ENCODE measurements at places on chromosomes 3 and 15.

DNA sequence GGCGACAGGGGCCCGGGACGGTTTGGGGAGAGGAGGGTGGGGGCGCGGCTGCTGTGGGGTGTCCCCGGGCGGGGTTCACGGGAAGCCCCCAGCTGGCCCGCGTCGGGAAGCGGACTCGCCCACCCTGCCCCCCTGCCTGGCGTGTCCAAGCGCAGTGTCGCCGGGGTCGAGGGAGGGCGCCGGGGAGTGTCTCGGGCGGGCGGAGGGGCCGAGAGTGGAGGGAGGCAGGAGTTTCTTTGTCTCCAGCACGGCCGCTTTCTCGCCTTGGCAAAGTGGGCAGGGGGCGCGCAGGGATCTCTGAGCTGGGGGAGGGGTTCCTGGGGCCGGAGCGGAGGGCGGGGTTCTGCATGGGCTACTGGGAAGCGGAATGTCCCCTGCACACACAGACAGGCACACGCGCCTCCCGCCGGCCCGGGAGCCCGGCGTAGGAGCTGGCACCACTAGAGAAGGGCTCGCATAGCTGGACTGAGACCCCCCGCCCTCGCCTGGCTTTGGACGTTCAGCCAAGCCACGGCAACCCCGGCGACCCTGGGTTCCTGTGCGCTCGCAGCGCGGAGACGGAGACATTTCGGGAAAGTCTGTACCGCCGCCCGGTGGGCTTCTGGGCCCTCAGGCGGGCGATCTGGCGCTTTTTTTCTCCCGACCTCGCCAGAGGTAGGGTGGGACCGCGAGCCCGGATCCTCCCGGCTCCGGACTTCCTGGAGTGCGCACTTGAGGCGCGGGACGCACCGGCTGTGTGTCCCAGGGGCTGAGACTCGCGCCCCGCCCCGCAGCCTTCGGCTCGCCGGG is 822 bp downstream of the ST8SIA2 start:
- H3K4me1 ChIP-seq = no peaks in the 10 kb centered on the region
- no peaks in the 10 kb centered on the region for H3K36me3 ChIP-seq
- H3K27me3 ChIP-seq = peaks cover 15% of the 10 kb centered on the region
- H3K4me3 ChIP-seq = no peak overlapping the region

DNA sequence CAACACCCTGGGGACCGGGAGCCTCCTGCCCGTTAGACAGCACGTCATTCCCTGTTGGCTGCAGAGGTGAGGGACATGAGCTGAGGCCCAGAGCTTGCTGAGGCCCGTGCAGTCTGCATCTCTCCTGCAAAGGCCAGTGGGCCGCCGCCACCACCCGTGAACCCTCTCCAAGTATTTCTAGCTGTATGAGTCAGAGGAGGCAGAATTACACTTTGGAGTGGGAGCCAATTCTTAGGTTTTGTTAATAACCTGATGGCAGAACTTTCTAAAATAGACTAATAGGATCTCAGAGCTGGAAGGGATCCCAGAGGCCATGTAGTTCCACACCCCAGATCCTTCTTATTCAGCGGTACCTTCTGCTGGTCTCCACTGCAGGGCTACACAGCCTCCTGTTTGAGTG is 335.2 kb upstream of the CTDSPL start:
- H3K4me1 ChIP-seq = no peaks in the 10 kb centered on the region
- H3K36me3 ChIP-seq = no peaks in the 10 kb centered on the region
- no peak overlapping the region for H3K4me3 ChIP-seq
- H3K27me3 ChIP-seq = no peaks in the 10 kb centered on the region
- DNase-seq = no peak

GRCh38 chr15:75181780-75182179 is 19.9 kb upstream of the C15orf39 start:
- peaks cover 10% of the 10 kb centered on the region for H3K27me3 ChIP-seq
- H3K4me1 ChIP-seq = no peaks in the 10 kb centered on the region
- H3K36me3 ChIP-seq = no peaks in the 10 kb centered on the region
- no peak overlapping the region for H3K27ac ChIP-seq
- no peak overlapping the region for H3K4me3 ChIP-seq

- no peaks in the 10 kb centered on the region for H3K36me3 ChIP-seq
- no peaks in the 10 kb centered on the region for H3K27me3 ChIP-seq
- no peak overlapping the region for H3K4me3 ChIP-seq
- no peak overlapping the region for H3K27ac ChIP-seq
- DNase-seq = no peak
Measured at GRCh38 chr3:50464569-50464968, 38.9 kb downstream of the CACNA2D2 start.

- no peaks in the 10 kb centered on the region for H3K4me1 ChIP-seq
- H3K27me3 ChIP-seq = no peaks in the 10 kb centered on the region
- no peak overlapping the region for H3K27ac ChIP-seq
- no peaks in the 10 kb centered on the region for H3K36me3 ChIP-seq
- H3K4me3 ChIP-seq = no peak overlapping the region
Measured at GRCh38 chr3:119120480-119120879, 25.5 kb upstream of the TEX55 start.

DNA sequence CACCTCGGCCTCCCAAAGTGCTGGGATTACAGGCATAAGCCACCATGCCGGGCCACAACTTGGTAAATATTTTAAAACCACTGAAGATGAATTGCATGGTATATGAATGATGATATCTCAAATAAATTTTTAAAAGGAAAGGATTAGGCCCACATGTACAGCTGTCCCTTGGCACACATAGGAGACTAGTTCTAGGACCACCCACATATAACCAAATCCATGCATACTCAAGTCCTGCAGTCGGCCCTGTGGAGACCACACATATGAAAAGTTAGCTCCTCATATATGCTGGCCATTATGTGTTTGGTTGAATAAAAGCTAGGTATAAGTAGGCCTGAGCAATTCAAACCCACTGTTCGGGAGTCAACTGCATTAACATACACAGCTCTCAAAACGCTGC is 10.6 kb downstream of the CLPX start:
- no peaks in the 10 kb centered on the region for H3K4me1 ChIP-seq
- no peak overlapping the region for H3K4me3 ChIP-seq
- no peaks in the 10 kb centered on the region for H3K27me3 ChIP-seq

- no peak overlapping the region for H3K4me3 ChIP-seq
- H3K4me1 ChIP-seq = peaks cover 13% of the 10 kb centered on the region
- no peak for DNase-seq
- no peaks in the 10 kb centered on the region for H3K27me3 ChIP-seq
Measured at GRCh38 chr3:46132565-46132964, 75.5 kb downstream of the CCR1 start.

- H3K27me3 ChIP-seq = no peaks in the 10 kb centered on the region
- no peak for DNase-seq
- H3K27ac ChIP-seq = no peak overlapping the region
Measured at GRCh38 chr3:170889630-170890029, 18.8 kb downstream of the EIF5A2 start.

DNA sequence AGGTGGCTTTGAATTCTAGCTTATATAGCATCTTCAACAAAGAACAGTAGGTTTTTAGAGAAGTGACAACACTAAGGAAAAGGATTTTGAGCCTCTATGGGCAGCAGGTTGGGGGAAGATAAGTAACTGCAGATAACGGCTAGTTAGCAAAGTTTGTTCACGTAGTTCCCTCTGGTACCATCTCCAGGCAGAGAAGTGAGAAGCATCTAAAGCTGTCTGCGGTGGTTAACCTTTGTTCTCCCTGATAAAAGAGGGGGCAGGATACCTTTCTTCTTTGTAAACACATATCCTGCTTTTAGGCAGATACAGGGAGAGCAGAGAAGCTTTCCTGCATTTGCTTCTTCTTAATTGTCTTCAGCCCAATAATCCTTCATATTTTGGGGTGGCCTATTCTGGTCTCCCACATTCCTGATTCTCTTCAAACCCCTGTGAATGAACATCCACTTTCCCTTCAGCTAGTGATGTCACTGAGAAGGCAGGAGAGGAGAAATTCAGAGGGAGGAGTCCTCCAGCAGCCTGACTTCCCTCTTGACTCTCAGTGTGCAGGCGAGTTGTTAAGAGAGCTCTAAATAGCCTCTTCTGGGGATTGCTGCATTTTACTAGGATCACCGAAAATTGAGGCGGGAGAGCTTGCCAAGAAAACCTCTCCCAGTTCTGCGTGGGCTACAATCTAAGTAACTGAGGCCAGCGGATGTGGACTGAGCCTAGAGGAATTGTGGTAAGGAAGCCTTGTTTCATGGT is 393.7 kb upstream of the C2CD4B start:
- no peak overlapping the region for H3K4me3 ChIP-seq
- no peaks in the 10 kb centered on the region for H3K36me3 ChIP-seq
- no peaks in the 10 kb centered on the region for H3K27me3 ChIP-seq

DNA sequence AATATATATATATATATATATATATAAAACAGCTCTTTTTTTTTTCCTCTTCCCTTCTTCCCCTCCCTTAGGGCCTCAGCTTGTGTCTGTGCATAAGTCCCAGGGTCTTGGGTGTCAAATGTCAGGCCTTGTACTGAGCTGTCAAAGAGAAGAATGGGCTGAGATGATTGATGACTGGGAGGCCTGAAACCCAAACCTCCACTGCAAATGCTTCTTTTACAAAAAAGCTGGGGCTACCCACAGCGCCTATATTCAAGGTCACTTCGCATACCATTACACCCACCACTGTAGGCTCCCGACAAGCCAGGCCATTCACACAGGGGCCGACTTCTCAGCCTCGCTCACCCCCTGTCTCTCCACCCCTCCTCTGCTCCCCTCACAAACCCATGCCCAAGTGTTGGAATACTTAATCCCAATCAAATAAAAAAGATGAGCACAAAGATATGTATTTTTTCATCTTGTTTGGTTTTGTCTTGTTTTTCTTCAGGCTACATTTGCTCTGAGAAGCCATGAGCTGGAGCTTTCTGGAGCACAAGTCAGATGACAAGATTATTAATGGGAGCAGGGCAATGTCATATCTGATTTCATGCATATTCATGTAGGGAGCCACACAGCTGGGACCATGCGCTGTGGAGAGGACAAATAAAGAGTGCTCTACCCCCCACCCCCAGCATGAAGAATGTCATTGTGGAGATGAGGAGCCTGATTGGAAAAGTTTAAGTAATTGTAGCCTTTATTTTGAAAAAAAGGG is 614.4 kb upstream of the NR2F2 start:
- DNase-seq = no peak
- no peaks in the 10 kb centered on the region for H3K36me3 ChIP-seq
- no peaks in the 10 kb centered on the region for H3K27me3 ChIP-seq

GRCh38 chr3:166446291-166446690 is 609.1 kb upstream of the BCHE start:
- H3K4me3 ChIP-seq = no peak overlapping the region
- H3K4me1 ChIP-seq = no peaks in the 10 kb centered on the region
- DNase-seq = no peak
- no peaks in the 10 kb centered on the region for H3K27me3 ChIP-seq
- H3K36me3 ChIP-seq = no peaks in the 10 kb centered on the region

GRCh38 chr3:24320601-24321000 is 174.0 kb downstream of the THRB start:
- no peak for DNase-seq
- H3K27ac ChIP-seq = no peak overlapping the region
- no peaks in the 10 kb centered on the region for H3K36me3 ChIP-seq

- no peaks in the 10 kb centered on the region for H3K27me3 ChIP-seq
- DNase-seq = no peak
- no peak overlapping the region for H3K27ac ChIP-seq
Measured at GRCh38 chr3:99071096-99071495, 169.6 kb upstream of the DCBLD2 start.

DNA sequence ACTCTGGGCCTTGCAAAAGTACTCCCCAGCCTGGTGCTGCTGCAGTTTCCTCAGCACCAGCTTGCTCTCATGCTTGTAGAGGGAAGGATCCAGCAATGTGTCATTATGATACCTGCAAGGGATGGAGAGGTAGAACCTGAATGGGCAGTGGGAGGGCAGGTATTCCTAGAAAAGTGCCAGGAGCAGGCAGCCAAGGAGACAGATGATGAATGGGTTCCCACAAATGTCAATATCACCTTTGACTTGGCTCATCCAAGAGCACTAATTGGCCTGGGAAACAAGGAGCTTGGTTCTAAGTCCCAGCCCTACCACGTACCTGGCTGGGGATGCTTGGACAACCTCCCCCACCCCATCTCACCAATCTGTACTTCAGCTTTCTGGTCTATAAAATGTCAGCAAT is 9.4 kb downstream of the CILP start:
- DNase-seq = no peak
- no peaks in the 10 kb centered on the region for H3K36me3 ChIP-seq
- no peak overlapping the region for H3K4me3 ChIP-seq
- H3K4me1 ChIP-seq = no peaks in the 10 kb centered on the region
- H3K27me3 ChIP-seq = no peaks in the 10 kb centered on the region

DNA sequence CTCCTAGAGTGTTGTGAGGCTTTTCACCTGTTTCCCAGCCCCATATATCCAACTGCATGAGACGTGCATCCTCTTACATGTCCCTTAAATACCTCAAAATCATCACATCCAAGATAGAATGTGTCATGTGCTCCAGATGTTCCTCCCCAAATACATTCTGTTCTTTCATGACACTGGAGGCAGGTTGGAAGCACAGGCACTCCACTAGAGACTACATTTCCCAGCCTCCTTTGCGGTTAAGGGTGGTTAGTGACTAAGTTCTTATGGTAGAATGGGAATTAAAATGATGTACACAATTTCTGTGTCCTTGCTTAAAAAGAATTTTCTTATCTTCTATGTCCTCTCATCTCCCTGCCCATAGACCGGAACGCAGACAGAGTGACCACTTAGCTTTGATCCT is 34.3 kb downstream of the TMEM40 start:
- no peak overlapping the region for H3K27ac ChIP-seq
- H3K36me3 ChIP-seq = no peaks in the 10 kb centered on the region
- no peak for DNase-seq
- peaks cover 1% of the 10 kb centered on the region for H3K4me1 ChIP-seq

- H3K36me3 ChIP-seq = no peaks in the 10 kb centered on the region
- H3K4me3 ChIP-seq = no peak overlapping the region
- H3K27ac ChIP-seq = no peak overlapping the region
- no peaks in the 10 kb centered on the region for H3K4me1 ChIP-seq
Measured at GRCh38 chr3:120823156-120823555, 80.6 kb downstream of the GTF2E1 start.

DNA sequence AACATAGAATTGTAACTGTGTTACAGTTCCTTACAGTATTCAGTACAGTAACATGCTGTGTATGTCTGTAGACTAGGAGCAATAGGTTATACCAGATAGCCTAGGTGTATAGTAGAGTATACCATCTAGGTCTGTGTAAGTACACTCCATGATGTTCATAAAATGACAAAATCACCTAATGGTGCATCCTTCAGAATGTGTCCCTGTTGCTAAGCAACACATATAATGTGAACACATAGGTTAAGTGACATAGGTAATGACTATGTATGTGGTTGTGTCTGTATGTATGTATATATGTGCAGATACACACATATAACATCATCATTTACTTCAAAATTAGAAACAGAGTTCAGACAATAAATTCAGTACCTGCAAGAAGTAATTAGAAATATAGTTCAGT is 146.8 kb upstream of the GAP43 start:
- H3K4me3 ChIP-seq = no peak overlapping the region
- H3K36me3 ChIP-seq = no peaks in the 10 kb centered on the region
- H3K27me3 ChIP-seq = no peaks in the 10 kb centered on the region
- no peak for DNase-seq
- H3K27ac ChIP-seq = no peak overlapping the region
- no peaks in the 10 kb centered on the region for H3K4me1 ChIP-seq

Data from CD8-positive, alpha-beta memory T cell (primary cell).